ENCODE measurements at places on chromosomes 6 and 20.

DNA sequence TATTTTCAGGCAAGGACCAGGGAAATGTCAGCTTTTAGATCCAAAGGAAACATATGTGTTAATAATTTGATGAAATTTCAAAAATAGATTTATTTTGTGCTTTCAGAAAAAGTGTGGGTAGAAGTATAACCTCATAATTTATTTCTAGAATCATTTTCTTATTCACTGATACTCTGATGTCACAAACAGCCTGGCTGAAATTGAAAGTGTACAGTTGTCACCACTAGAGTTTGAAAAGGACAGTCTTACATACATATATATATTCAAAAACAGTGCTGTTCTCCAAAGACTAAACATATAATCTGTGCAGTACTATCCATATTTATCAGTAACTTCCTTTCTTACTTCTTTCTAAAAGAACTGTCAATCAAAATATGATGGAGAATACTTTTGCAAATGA lies 254.4 kb upstream of the KCNQ5 start:
- H3K27ac ChIP-seq: no peak overlapping the region
- H3K4me1 ChIP-seq: peaks cover 40% of the 10 kb centered on the region
- no peak for DNase-seq
- H3K4me3 ChIP-seq: no peak overlapping the region

GRCh38 chr20:44979090-44979621 lies 12.8 kb downstream of the STK4 start:
- H3K27ac ChIP-seq: no peak overlapping the region
- no peaks in the 10 kb centered on the region for H3K27me3 ChIP-seq
- H3K36me3 ChIP-seq: peaks cover 42% of the 10 kb centered on the region
- no peak overlapping the region for H3K4me3 ChIP-seq
- no peaks in the 10 kb centered on the region for H3K4me1 ChIP-seq
- no peak for DNase-seq

- DNase-seq: no peak
- H3K27me3 ChIP-seq: no peaks in the 10 kb centered on the region
- no peaks in the 10 kb centered on the region for H3K36me3 ChIP-seq
- H3K27ac ChIP-seq: no peak overlapping the region
- no peak overlapping the region for H3K4me3 ChIP-seq
These were observed 524.6 kb upstream of the JARID2 start for GRCh38 chr6:14721103-14721758.

GRCh38 chr6:41901882-41902519 lies 6.8 kb upstream of the USP49 start:
- no peak for DNase-seq
- no peak overlapping the region for H3K4me3 ChIP-seq
- no peaks in the 10 kb centered on the region for H3K27me3 ChIP-seq

DNA sequence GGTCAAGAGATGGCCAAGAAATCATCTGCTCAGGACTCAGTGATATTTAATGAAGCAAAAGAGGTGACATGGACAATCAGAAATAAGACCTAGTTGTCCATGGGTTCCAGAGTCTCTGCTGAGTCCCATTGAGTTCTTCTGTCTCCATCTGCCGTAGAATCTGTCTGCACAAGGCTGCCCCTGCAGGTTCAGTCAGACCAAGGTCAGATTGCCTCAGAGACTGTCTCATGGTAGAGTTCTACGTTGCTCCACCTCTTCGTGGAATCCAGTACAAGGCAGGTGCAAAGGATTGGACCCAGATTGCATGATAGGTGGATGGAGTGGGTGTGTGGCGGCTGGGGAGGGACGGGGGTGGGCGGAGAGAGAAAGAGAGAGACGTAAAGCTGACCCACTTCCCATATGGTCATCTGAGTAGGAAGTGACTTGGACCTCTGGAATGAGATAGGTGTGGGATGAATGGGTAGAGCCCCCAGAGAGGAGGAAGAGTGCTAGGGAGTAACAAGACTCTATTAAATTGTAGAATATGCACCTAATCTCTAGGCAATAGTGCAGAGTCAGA lies 75.3 kb downstream of the SOBP start:
- no peak for DNase-seq
- peak overlapping the region; percentile 92 for H3K27ac ChIP-seq
- peaks cover 31% of the 10 kb centered on the region for H3K4me1 ChIP-seq
- H3K27me3 ChIP-seq: peaks cover 2% of the 10 kb centered on the region
- H3K36me3 ChIP-seq: peaks cover 2% of the 10 kb centered on the region
- no peak overlapping the region for H3K4me3 ChIP-seq

- DNase-seq: no peak
- peaks cover 11% of the 10 kb centered on the region for H3K4me1 ChIP-seq
- no peaks in the 10 kb centered on the region for H3K27me3 ChIP-seq
- no peak overlapping the region for H3K4me3 ChIP-seq
- no peaks in the 10 kb centered on the region for H3K36me3 ChIP-seq
These were observed 21.3 kb upstream of the MICB start for GRCh38 chr6:31476515-31477139.

- H3K4me3 ChIP-seq: no peak overlapping the region
- DNase-seq: no peak
- no peak overlapping the region for H3K27ac ChIP-seq
- peaks cover 12% of the 10 kb centered on the region for H3K27me3 ChIP-seq
These were observed 570.9 kb downstream of the EPHA7 start for GRCh38 chr6:92848459-92848858.

- no peaks in the 10 kb centered on the region for H3K27me3 ChIP-seq
- peaks cover 31% of the 10 kb centered on the region for H3K4me1 ChIP-seq
- no peak overlapping the region for H3K27ac ChIP-seq
These were observed 2.0 kb upstream of the NOL7 start for GRCh38 chr6:13613029-13613594.

GRCh38 chr20:17358854-17359253 lies 132.0 kb downstream of the PCSK2 start:
- DNase-seq: no peak
- no peak overlapping the region for H3K4me3 ChIP-seq
- H3K4me1 ChIP-seq: no peaks in the 10 kb centered on the region
- H3K36me3 ChIP-seq: no peaks in the 10 kb centered on the region

GRCh38 chr20:64203037-64203777 lies 39.0 kb downstream of the MYT1 start:
- H3K27me3 ChIP-seq: peaks cover 17% of the 10 kb centered on the region
- no peaks in the 10 kb centered on the region for H3K4me1 ChIP-seq
- no peak overlapping the region for H3K4me3 ChIP-seq

DNA sequence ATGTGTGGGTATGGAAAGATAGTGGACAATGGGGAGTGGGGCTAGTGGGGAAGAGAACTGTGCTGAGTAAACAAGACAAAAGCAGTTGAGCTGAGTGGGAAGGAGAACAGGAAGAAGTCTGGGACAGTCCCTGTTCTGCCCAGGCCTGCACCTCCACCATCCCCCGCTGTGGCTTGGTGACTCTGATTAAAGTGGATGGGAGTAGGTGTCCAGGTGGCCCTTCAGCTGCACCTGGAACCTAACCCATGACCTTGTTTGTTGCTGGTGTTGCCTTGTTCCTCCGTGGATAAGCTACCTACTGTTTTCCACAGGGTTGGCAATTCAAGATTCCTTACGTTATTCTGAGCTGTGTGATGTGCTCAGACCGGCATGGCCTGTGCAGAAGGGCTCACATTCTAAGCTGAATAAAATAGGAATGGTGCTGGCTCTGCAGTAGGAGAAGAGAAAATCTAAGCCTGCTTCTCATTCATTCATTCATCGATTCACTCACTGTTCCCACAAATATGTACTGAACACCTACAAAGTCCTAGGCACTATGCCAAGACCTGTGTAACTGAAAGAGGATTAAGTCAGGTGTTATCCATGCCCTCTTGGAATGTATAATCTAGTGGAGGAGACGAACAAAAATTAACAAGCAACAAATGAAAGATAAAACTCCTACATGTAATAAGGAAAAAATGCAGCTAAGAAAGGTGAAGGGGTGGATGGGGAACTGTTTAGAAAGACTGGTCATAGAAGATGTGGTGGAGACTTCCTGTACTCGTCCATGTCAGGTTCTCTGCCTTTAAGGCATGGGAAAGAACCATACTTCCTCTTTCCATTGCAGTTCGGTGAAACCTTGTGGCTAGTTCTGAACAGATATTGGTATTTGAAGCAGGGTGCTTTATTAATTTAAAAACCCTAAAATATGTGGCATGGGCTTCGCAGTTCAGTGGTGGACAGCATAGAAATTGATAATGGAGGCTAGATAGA lies 10.1 kb upstream of the CALHM6 start:
- H3K4me3 ChIP-seq: no peak overlapping the region
- no peak for DNase-seq
- H3K4me1 ChIP-seq: peaks cover 34% of the 10 kb centered on the region

- DNase-seq: no peak
- H3K4me1 ChIP-seq: no peaks in the 10 kb centered on the region
These were observed 33.1 kb upstream of the CHRNA4 start for GRCh38 chr20:63394069-63394919.

DNA sequence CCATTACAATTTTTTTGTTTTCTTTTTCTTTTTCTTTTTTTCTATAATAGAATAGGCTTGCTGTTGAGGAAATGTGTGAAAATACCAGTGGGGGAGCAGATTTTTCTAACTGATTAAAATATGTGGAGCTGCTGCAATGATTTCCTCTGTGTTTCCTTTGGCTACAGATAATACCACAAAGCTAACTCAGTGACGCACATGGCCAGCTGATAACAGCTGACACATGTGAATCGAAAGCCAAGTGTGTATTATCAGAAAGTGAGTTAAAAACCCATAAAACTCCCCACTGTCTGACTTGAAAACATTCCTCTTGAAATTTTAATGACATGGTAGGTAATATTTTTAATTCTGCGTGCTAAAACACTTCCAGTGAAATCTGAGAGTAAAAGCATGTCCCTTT lies 70.8 kb upstream of the AHI1 start:
- no peaks in the 10 kb centered on the region for H3K4me1 ChIP-seq
- H3K27me3 ChIP-seq: peaks cover 6% of the 10 kb centered on the region
- no peak overlapping the region for H3K27ac ChIP-seq
- H3K36me3 ChIP-seq: no peaks in the 10 kb centered on the region
- DNase-seq: no peak
- no peak overlapping the region for H3K4me3 ChIP-seq

- H3K4me1 ChIP-seq: no peaks in the 10 kb centered on the region
- H3K27me3 ChIP-seq: peaks cover 19% of the 10 kb centered on the region
- no peak overlapping the region for H3K4me3 ChIP-seq
- DNase-seq: no peak
These were observed 29.0 kb upstream of the GRM4 start for GRCh38 chr6:34174846-34175399.

DNA sequence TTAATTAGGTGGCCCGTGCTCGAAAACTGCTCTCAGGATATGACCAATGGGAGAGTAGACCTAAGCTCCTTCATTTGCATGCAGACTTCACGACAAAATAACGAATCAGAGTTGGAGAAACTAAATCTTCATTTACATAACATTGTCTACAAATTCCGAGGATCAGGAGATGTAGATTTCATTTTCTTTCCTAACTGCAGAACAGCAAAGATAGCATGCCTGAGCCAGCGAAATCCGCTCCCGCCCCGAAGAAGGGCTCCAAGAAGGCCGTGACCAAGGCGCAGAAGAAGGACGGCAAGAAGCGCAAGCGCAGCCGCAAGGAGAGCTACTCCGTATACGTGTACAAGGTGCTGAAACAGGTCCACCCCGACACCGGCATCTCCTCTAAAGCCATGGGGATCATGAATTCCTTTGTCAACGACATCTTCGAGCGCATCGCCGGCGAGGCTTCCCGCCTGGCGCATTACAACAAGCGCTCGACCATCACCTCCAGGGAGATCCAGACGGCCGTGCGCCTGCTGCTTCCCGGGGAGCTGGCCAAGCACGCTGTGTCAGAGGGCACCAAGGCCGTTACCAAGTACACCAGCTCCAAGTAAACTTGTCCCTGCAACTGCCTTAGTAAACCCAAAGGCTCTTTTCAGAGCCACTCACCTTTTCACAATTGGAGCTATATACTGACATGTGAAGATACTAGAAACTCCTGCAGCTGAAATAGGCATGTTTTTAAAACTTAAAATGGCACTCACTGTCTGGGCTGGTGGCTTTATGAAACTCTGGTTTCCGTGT lies 96.5 kb downstream of the HFE start:
- no peaks in the 10 kb centered on the region for H3K27me3 ChIP-seq
- H3K27ac ChIP-seq: peak overlapping the region; percentile 94
- H3K4me3 ChIP-seq: peak overlapping the region; percentile 83
- peaks cover 22% of the 10 kb centered on the region for H3K4me1 ChIP-seq

- peaks cover 3% of the 10 kb centered on the region for H3K36me3 ChIP-seq
- H3K4me1 ChIP-seq: peaks cover 2% of the 10 kb centered on the region
- H3K27me3 ChIP-seq: peaks cover 24% of the 10 kb centered on the region
- H3K4me3 ChIP-seq: no peak overlapping the region
- H3K27ac ChIP-seq: no peak overlapping the region
- DNase-seq: peak; percentile 65
These were observed 60.1 kb upstream of the FRMD1 start for GRCh38 chr6:168139121-168139520.

DNA sequence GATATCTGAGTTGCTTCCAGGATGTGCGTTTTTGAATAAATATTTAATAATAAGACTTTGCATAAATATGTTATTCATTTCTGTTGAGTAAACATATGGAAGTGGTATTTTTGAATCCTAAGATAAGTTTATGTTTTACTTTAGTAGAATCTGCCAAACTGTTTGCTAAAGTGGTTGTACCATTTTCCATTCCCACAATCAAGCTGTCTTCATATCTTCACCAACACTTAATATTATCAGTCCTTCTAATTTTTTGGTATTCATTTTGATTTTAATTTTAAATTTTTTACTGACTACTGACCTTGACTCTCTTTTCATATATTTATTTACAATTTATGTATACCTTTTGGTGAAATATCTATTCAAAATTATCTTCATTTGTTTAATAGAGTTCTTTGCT lies 293.9 kb upstream of the PTCHD4 start:
- no peak overlapping the region for H3K27ac ChIP-seq
- no peaks in the 10 kb centered on the region for H3K27me3 ChIP-seq
- DNase-seq: no peak
- no peak overlapping the region for H3K4me3 ChIP-seq
- no peaks in the 10 kb centered on the region for H3K36me3 ChIP-seq
- H3K4me1 ChIP-seq: no peaks in the 10 kb centered on the region

DNA sequence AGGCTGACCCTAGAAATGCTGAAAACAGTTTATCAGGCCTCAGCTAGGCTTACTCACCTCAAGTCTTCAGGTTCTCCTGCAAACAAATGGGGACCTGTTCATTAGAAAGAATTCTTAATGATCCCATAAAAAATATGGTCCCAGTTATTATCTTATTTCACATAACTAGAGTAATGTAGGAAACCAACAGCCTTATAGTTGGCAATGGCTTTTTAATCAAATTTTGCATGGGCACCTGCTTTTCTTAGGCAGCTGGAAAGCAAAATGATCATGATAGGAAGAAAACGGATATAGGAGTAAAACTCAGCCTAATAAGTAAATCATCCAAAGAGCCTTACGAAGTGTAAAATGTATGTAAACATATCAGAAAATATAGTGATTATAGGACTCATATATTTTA lies 1.3 kb downstream of the NRSN1 start:
- H3K36me3 ChIP-seq: no peaks in the 10 kb centered on the region
- no peak for DNase-seq

DNA sequence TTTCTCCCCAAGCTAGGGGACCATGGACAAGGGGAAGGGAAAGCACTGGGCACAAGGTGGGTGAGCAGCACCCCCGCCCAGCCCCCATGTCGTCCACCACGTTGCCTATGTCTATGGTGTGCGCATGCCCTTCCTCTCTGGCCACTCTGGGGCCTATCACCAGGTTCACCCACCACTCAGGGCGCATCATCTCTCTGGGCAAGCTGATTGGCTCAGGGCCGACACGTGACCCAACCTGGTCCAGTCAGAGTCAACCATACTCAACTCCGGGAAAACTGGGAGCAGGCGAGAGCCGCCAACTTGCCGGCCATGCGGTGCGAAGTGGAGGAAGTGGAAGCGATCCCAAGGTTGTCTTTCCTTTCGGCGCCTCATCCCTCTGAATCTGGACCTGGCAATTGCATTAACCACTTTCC lies 25.9 kb downstream of the ACSS1 start:
- H3K36me3 ChIP-seq: peaks cover 5% of the 10 kb centered on the region
- H3K4me1 ChIP-seq: peaks cover 26% of the 10 kb centered on the region
- no peak for DNase-seq
- peaks cover 19% of the 10 kb centered on the region for H3K27me3 ChIP-seq
- H3K27ac ChIP-seq: no peak overlapping the region

Data from osteocyte (in vitro differentiated cells).